Activated naive CD4-positive, alpha-beta T cell treated with anti-CD3 and anti-CD28 coated beads, Interleukin-2, amount 50 U/mL, for 72 hours (primary cell): ENCODE measurements at places on chromosomes 11 and 22. TPM values are rescaled to one million over a fixed set of nuclear protein-coding genes. Genes with fewer than 3 reads are reported as not detected.

The CRACR2B gene
- 0.66 TPM for total RNA-seq

The OR56A1 gene
- total RNA-seq, result not detected

The LMO2 gene
- not detected for total RNA-seq

GRCh38 chr11:11422411-11423128 is 69.5 kb upstream of the CSNK2A3 start:
- no peak for DNase-seq

DNA sequence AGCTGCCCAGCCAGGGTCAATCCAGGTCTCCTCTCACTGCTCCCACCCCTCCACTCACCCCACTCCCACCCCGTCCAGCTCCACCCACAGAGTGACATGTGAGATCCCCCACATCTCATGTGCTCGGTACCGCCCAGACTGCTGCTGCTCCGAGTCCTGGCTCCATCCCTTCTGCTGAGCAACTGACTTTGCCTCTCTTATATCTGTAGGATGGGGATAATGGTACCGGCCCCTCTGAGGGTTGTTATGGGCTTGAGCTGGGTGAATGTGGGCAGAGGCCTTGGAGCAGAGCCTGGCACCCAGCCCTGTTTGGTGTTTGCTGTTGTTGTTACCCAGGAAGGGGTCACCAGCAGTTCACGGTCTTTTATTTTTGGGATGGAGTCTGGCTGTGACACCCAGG is 77.0 kb downstream of the ST3GAL4 start:
- DNase-seq, result no peak

GRCh38 chr11:47399860-47400767 is 8.3 kb upstream of the SLC39A13 start:
- peak; percentile 42 for DNase-seq

DNA sequence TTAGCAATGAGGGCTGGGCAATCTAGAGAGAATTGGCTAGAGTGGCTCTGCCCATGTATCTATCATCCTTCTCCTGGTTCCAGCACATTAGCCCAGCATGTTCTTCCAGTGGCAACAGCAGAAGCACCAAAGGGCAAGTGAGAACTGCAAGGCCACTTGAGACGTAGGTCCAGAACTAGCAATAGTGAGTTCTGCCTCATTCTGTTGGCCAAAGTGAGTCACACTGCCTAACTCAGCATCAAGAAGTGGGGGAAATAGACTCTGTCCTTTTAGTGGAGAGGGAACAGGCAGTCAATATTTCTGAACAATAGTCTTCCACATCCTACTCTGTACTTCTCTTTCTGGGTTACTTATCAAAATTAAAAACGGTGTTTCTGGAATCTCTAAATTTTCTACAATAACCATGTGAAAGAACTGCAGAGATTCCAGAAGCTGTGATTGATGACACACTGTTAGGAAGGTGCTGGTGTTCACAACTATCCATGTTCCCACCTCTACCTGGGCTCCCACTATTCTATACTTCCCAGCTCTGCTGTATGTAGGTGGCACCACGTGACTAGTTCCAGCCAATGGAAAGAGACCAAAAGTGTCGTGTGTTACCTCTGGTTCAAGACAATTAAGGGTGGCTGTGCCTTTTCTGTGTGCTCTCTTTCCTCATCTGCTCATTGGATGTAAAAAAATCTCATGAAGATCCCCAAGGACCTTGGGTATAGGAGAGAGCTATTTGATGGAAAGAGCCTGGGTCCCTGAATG is 23.4 kb upstream of the GRK3 start:
- no peak for DNase-seq

GRCh38 chr11:33207408-33207985 is 46.2 kb upstream of the CSTF3 start:
- no peak for DNase-seq
